ENCODE measurements at places on chromosomes 6 and 20.

- H3K4me3 ChIP-seq, result no peak overlapping the region
- no peaks in the 10 kb centered on the region for H3K36me3 ChIP-seq
- no peaks in the 10 kb centered on the region for H3K27me3 ChIP-seq
Measured at GRCh38 chr6:160952633-160953281, 38.8 kb upstream of the MAP3K4 start.

DNA sequence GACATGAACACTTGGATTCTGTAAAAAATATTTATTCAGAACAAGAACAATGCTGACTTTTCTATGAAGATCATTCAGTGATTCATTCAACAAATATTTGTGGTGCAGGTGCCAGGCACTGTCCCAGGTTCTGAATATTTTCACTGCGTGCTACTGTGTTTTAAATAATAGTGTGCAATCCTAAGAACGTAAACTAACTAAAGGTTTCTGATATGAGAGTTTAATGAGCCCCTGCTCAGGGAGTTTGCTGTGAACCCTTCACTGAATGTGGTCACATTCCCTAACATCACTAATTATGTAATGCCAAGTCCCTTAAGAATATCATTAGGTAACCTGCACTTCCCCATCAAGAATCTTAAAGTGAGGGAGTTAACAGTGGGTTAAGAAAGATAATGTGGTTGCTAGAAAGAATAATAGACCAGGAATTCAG lies 1.7 kb upstream of the TMEM170B start:
- H3K36me3 ChIP-seq, result no peaks in the 10 kb centered on the region
- peaks cover 37% of the 10 kb centered on the region for H3K27me3 ChIP-seq
- H3K4me3 ChIP-seq, result no peak overlapping the region
- DNase-seq, result peak; percentile 55
- H3K4me1 ChIP-seq, result no peaks in the 10 kb centered on the region

DNA sequence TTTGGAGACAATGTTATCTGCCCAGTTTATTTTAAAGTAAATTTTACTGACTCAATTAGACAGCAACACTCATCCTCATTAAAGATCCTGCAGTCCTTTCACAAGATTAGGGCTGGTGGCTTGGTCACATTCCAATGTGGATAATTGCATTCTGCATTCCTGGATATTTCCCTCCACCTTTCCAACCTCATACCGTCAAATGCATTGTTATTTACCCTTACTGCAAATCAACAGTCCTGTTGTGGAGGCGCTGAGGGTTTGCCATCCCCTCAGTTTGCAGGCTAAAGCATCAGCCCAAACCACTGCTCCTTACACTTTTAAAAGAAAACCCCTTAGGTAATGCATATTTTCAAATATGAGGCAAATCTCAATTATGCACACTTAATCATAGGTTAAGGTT lies 5.4 kb downstream of the CITED2 start:
- peak overlapping the region; percentile 96 for H3K27ac ChIP-seq
- H3K27me3 ChIP-seq, result no peaks in the 10 kb centered on the region
- peak; percentile 76 for DNase-seq
- peak overlapping the region; percentile 73 for H3K4me3 ChIP-seq
- H3K4me1 ChIP-seq, result peaks cover 16% of the 10 kb centered on the region

DNA sequence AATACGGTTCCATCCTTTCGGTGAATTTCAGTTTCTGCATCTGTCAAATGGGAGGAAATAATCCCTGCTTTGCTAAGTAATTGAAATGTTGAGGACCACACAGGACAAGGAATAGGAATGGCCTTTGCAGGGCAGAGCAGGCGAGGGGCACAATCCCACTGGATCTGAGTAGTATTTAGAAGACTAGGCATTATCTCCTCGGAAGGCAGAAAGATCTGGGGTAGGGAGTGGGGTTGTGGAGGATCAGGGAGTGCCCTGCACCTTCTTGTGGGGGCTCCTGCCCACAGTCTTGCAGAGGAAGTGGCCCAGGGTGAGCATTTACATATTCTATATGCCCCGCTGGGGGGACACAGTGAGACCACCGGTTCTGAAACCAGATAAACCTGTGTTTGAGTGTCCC lies 87.1 kb upstream of the SIRPA start:
- no peak overlapping the region for H3K27ac ChIP-seq
- peak; percentile 40 for DNase-seq
- H3K27me3 ChIP-seq, result peaks cover 13% of the 10 kb centered on the region
- no peaks in the 10 kb centered on the region for H3K4me1 ChIP-seq
- H3K4me3 ChIP-seq, result no peak overlapping the region

GRCh38 chr6:148265054-148265453 lies 77.6 kb upstream of the SASH1 start:
- no peaks in the 10 kb centered on the region for H3K27me3 ChIP-seq
- no peaks in the 10 kb centered on the region for H3K4me1 ChIP-seq
- H3K4me3 ChIP-seq, result no peak overlapping the region
- no peak for DNase-seq

DNA sequence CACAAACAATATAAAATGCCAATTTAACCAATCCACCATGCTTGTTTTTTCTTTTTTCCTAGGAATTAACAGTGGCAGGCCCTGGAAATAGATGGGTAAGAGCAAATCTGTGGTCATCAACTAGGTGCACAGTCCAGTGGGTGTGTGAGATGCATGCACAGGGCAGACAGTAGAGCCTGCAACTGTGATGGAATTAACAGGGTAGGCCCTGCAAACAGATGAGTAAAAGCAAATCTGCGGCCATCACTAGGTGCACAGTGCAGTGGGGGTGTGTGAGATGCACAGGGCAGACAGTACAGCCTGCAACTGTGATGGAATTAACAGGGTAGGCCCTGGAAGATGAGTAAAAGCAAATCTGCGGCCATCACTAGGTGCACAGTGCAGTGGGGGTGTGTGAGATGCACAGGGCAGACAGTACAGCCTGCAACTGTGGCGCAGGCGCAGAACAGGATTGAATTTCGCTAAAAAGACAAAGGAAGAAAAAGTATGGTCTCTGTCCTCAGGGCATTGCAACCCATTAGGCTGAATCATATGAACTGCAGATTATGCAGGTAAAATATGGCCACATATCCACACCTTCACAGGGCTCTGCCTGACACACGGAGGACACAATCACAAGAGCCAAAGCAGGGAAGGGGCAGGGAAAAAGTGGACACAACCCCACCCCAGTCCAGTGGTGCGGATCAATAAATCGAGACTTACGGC lies 41.0 kb upstream of the IPCEF1 start:
- H3K4me3 ChIP-seq, result no peak overlapping the region
- peaks cover 14% of the 10 kb centered on the region for H3K36me3 ChIP-seq
- no peak for DNase-seq
- no peaks in the 10 kb centered on the region for H3K27me3 ChIP-seq

DNA sequence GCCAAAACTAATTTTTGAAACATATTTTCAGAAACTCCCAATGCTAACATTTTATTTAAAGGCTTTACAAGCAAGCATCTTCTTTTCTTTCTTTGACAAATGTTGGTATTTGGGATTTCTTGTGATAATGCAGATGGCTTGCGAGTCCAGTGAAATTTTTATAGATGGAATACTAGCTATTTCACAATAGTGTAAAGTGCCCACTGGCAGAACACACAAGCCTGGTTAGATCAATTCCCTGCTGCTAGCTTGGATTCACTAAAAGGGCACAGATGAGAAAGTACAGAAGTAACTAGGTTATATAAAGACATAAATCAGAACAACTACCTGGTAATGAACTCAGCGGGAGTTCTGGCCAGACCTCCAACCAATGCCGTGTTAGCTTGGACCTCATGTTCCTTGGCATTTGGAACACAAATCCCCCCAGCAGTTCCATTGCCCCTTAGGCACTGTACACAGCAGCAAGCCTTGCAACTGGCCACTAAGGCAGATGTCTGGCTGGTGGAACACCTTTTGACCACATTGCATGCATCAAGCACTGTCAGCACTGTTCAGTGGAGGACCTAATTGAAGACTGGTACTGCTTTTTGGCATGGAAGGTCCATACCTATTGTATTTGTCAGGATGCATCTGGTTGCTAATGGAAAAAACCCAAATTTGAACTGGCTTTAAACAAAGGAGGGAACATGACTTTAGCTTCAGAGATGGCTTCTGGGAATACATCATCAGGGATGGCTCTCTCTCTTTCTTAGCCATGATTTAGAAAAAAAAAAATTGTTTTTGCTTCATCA lies 15.6 kb upstream of the ZFP64 start:
- no peaks in the 10 kb centered on the region for H3K36me3 ChIP-seq
- H3K27ac ChIP-seq, result no peak overlapping the region
- H3K4me1 ChIP-seq, result no peaks in the 10 kb centered on the region
- H3K4me3 ChIP-seq, result no peak overlapping the region
- H3K27me3 ChIP-seq, result no peaks in the 10 kb centered on the region
- no peak for DNase-seq

Measured in endodermal cell (in vitro differentiated cells).